Left renal pelvis (tissue), 4 donors: ENCODE measurements at places on chromosomes 11 and 22. TPM values are rescaled to one million over a fixed set of nuclear protein-coding genes. Genes with fewer than 3 reads are reported as not detected.

DNA sequence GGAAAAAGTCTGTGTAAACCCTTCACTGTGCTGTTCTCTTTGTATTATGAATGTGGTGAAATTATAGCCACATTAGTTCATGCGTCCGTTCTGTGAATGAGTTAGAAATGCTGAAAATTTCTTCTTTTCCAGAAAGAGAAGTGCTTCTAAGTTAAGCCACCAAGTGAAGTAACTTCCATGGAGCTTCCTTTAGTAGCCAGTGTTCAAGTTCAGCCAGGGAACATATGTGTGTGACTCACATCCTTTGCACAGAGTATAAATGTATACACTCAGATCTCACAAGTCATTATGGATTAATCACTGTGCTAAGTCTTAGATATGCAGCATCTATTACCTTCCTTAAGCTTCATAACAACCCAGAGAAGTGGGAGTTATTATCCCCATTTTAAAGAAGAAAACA, 3.1 kb upstream of the MMP8 start:
- no peak for DNase-seq

GRCh38 chr11:118979434-118979833, 7.9 kb downstream of the FOXR1 start:
- DNase-seq, result no peak

Gene DDI1
- not detected for polyA plus RNA-seq

GRCh38 chr22:43670513-43670912, 141.6 kb downstream of the EFCAB6 start:
- no peak for DNase-seq

DNA sequence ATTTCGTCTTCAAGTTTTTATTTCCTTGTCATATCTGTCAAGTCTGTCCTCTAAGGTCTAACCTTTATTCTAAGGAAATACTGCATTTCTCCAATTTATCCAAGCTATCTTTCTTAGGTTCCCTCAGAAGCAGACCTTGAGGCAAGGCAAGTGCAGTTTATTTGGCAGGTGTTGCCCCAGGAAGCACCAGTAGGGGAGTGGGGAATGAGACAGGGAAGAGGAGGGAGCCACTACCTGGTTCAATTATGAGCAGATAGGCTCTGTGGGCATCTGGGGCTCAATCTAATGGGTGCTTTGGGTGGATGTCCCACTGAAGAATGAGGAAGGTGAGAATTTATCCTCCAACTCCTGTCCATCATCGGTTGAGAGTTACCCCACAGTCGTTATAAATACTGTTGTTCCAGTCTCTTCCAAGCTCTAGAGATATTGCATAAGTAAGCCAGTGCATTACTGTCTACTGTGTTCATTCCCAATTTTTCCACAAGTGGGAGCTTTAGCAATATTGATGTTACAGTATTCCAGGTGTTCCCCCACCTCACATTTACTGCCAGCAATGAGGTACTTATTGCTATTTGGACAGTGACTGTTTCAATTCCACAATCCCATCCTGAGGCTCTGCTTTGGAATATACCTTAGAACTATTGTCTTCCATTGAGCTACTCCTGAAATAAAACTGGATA, 154.9 kb upstream of the CEP126 start:
- DNase-seq, result no peak

DNA sequence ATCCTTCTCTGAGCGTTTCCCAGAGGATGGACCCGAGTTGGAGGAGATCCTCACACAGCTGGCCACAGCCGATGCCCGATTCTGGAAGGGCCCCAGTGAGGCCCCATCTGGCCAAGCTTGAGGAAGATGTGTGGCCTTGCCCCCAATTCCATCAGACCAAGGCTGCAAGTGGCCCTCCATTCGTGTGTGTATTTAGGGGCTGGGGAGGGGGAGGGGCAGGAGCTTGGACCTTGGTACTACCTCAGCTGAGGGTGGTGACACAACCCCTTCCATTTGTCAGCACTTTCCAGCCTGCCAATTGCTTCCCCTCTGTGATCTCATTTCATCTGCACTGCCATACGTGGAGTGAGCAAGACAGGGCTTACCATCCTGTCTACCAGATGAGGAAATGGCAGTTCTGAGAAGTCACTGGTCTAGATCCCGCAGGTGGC, 1.3 kb upstream of the BBS1 start:
- DNase-seq, result no peak

DNA sequence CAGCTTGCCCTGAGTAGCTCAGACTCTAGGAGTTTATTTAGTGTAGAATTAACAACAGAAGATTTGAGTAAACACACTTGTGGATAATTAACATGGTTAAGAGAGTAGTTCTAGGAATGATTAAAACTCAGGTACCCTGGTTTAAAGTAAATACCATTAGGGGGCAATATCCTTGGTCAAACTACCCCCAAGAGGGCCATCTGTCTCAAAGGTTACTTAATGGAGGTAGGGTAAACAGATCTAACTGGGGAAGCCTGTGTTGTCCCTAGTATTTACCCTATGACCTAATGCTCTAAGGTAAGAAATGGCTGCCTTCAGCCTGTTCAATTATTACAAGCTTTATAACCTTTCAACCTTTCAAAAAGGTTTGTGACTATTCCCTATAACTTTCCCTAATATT, 10.6 kb upstream of the GLYATL1 start:
- no peak for DNase-seq

DNA sequence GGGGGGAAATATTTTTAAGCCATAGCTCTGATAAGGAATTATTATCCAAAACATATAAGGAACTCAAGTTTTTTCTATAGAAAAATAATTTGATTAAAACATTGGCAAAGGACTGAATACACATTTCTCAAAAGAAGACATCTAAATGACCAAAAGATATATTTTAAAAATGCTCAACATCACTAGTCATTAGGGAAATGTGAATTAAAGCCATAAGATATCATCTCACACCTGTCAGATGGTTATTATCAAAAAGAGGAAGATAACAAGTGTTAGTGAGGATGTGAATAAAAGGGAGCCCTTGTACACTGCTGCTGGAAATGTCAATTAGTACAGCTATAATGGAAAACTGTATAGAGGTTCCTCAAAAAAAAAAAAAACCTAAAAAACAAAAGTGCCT, 425.0 kb downstream of the DYNC2H1 start:
- DNase-seq, result no peak

Gene B3GAT3
- 28.5 TPM for polyA plus RNA-seq

GRCh38 chr11:118623269-118623655, 15.8 kb downstream of the PHLDB1 start:
- DNase-seq, result no peak

GRCh38 chr11:9250139-9250582, 15.0 kb downstream of the DENND5A start:
- no peak for DNase-seq

Gene PRDM11
- 24.1 TPM for polyA plus RNA-seq

Gene NCAM1
- polyA plus RNA-seq, result 89.1 TPM

DNA sequence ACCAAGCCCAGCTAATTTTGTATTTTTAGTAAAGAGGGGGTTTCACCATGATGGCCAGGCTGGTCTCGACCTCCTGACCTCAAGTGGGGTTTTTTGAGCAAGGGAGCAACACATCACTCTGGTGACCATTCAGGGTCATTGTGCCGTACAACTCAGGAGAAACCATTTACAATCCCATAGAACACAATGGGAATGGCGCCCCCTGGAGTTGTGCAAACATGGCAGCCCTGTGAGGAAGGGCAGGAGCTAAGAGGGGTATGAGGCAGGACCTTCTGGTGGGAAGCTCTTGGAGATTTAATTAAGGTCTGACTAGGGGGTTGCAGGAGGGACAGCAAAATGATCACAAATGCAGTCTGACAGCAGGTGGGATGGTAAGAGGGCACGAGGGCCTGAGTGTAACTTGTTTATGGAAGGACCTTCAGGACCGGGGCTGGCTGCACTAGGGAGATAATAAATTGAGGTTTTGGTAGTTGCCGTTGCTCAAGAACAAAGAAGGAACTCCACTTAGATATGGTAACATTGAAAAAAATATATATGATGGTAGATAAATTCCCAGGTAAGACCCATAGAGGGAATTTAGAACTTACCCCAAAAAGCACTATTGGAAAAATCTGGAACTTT, 9.1 kb upstream of the CSF2RB start:
- DNase-seq, result no peak

Gene KCNJ11
- polyA plus RNA-seq, result 2.7 TPM

Gene LRRN4CL
- 9.5 TPM for polyA plus RNA-seq

GRCh38 chr22:45045208-45045607, 35.4 kb upstream of the PHF21B start:
- no peak for DNase-seq

GRCh38 chr11:126544108-126545056, 188.9 kb downstream of the ST3GAL4 start:
- DNase-seq, result peak; percentile 12

Gene MUC5AC
- 0.02 TPM for polyA plus RNA-seq

- no peak for DNase-seq
These were observed 489 bp downstream of the RNF214 start for GRCh38 chr11:117232911-117233409.

DNA sequence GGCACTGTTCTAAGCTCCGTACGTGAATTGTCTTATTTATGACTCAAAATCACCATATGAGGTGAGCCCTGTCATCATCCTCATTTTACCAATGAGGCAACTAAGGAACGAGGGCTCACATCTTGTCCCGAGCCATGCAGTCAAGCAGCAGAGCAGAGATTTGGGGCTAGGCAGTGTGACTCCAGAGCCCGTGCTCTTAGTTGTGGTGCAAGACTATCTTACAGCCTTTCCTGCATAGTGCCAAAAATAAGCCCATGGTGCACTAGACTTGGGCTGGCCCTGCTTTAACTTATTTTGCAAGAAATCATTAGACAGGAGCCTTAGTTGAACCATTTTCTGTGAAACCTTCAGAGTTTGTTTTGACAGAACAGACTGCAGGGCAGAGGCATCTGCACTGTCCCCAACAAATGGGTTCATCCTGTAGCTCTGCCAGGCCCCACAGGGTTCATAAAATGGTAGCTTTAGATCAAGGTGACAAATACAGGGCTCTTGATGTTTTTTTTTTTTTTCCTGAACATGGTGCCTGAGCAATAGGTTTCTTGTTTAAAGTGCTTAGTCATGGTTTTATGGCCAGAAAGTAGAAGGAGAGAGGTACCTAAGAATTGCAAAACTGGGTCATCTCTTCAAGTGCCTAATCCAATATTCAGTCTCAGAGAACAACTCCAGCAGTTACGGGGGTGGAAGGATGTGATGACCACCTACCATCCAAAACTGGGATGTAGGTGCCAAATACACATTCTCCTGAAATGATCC, 56.6 kb downstream of the BMAL1 start:
- DNase-seq, result no peak

Gene LUZP2
- 1.9 TPM for polyA plus RNA-seq

Gene APOA1
- 54.3 TPM for polyA plus RNA-seq

DNA sequence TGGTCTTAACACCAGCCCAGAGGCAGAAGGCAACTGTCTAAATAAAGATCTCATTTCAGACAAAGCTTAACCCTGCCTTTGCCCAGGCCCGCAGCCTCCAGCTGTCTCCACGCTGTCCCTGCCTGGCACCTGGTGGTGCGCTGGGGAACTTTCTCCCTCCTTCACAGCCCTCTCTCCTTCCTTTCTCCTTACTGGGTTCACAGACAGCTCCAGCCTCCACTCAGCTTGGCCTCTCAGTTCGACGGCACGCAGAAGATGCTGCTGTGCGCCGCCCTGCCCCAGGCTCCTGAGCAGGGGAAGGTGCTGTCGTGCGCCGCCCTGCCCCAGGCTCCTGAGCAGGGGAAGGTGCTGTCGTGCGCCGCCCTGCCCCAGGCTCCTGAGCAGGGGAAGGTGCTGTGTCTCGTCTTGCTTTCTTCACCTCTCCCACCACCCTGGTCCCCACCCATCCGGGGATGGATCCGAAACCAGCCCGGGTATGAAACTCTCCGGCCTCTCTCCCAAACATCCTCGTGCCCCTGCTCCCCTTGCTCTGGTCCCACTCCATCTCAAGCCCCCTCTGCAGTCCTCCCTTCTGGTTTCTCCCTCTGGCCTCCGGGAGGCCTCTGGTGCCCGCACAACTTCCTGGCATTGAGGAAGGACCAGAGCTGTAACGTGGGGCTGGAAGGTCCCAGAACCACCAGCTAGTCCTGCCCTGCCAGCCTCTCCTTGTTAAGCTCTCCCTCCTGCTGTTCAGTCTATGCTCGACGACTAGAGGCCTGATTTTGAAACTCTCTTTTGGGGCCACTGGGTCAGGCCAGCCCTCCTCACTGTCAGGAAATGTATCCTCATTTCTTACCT, 22.9 kb upstream of the JAM3 start:
- no peak for DNase-seq

Gene BTBD18
- polyA plus RNA-seq, result 0.11 TPM

DNA sequence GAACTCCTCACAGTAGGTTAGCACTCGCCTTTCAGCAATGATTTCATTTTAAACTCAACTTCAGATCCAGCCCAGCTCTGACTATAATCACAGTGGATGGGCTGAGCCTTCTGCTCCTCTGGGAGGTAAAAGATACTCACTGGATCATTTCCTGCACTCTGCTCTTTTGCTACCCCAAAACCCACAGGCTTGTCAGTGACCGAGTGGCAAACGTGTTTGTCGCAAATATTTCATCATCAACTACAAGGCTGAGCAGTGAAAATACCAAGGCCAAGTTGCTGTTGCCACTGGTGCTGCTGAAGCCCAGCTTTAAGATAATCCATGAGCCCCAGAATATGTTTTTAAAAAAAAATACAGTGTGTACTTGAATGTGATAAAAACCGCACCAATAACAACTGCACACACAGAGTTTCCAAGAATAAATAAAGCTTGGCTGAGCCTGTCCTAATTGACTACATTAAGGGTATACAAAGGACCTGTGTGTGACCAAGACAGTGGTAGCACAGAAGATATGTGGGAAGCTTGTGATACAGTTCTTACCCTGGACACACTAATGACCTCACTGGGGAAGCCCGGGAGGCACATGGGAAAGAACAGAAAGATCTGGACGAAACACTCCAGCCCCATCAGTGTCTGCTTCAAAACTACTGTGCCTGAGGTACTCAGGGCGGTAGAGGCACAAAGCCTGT, 41.3 kb downstream of the ABTB2 start:
- DNase-seq, result no peak

DNA sequence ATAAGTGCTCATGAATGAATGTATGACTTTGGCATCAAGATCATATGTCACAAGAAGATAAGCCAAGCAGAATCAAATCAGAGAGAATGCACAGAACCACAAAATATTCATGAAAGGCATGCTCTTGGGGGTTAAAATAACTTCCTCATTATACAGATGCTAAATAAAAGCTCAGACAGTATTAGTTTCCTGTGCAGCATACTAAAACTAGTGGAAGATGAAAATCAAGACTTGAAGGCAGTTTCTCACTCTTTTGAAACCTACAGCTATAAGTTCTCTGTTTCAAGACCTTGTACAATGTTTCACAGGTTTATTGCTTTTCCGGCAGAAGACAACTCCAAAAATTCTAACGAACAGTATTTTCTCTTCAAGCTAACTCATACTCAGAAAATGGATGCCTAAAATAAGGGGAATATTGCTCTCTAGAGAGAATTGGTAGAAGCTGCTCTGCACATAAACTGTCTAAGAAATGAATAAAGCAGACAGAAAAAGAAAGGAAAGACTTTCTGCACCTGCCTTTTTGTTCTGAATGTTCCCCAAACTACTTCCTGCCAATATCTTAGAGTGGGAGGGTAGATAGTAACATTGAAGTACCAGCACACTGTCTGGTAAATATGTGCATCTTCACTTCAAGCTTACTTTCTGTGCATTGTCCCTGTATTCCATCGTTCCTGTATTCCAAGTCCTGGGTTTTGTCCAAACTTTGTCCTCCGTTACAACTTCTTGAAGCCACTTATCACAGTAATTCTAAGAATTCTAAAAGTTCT, 639.4 kb upstream of the FAT3 start:
- DNase-seq, result no peak

Gene UPK3A
- polyA plus RNA-seq, result 11.5 TPM

- DNase-seq, result no peak
These were observed 79.4 kb upstream of the ISX start for GRCh38 chr22:34986523-34986922.

Gene OR8B2
- not detected for polyA plus RNA-seq

Gene LRRC51
- 19.6 TPM for polyA plus RNA-seq

Gene CD3D
- not detected for polyA plus RNA-seq

- DNase-seq, result peak; percentile 61
These were observed 55.6 kb downstream of the MPPED1 start for GRCh38 chr22:43467216-43467940.
